ENCODE measurements at places on chromosomes 12 and 14.

DNA sequence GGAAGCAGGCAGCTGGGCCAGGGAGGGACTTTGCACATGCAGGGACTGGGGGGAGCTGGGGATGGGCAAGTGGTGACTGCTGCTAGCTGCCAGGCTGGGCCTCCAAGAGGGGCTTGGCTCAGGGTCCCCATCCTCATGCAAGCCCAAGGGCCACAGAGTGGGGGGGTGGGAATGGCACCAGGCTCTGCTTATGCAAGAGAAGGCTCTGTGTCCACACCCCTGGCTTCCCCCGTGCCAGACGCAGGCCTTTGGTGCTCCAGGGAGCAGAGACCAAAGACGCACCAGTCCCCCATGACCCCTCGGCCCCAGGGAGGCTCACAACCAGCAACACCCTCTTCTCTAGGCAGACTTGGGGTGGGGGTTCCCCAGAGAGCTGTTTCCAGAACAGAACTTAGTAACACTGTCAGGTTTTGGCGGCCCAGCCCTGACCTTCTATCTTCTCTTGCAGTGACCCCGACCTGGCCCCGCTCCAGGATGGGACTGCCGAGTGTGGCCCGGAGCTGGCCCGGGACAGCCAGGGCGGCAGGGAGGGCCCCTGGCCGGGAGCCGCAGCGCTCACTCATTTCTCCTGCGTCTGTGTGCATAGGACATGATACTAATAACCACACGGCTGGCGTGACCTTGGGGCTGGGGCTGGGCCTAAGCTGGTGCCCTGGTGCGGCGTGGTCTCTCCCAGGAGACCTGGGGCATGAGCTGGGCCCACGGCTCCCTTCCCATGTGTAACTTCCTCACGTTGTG is 14.3 kb downstream of the XRCC3 start:
- DNase-seq: no peak

- no peak for DNase-seq
Measured at GRCh38 chr14:61116369-61116768, 135.3 kb downstream of the SLC38A6 start.

GRCh38 chr12:12560587-12561370 is 1.9 kb downstream of the DUSP16 start:
- peak; percentile 35 for DNase-seq

- DNase-seq: no peak
Measured at GRCh38 chr14:105409364-105409763, 10.3 kb upstream of the MTA1 start.

DNA sequence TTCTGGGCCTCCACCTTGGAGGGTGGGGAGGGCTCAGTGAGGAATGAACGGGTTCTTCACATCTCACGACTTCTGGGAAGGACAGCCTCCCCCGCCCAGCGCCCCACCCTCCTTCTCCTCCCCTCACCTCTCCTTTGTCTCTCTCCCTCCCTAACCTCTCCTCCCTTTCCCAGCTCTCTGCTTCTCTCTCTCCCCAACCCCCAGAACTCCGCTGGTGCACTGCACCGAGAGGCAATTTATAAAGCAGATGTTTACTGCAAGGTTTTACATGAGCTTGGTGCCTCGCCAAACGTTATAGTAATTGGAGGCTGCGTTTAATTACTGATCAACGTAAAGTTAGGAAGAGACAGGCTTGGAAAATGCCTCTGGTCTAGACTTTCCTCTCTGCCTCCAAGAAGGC is 42.9 kb upstream of the FAM222A start:
- DNase-seq: no peak

- DNase-seq: no peak
Measured at GRCh38 chr12:69898236-69898635, 73.2 kb downstream of the MYRFL start.

GRCh38 chr14:61645247-61645646 is 50.1 kb upstream of the HIF1A start:
- no peak for DNase-seq

- no peak for DNase-seq
Measured at GRCh38 chr14:26597589-26598080, at the start of gene NOVA1. Gene NOVA1 (minus strand): TSS chr14:26598033. CDS start chr14:26597436, 597 bp downstream.

DNA sequence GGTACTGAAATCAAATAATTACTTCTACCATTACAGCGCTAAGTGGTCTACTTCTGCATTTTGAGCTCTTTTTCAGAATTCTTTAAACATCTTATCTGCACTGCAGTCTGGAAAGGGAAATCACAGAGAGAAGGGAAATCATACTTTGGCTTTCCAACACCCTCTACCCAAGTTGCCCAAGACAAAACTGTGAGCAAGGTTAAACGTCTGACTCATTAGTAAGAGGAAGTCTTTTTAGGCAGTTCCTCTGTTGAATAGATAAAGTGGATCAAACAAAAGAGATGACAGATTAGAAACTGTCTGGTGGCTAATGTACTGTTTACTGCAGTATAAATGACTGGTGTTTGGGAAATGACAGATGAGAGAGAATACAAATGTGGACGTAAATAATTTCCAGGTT is 858.1 kb downstream of the NRXN3 start:
- DNase-seq: no peak

- DNase-seq: peak; percentile 21
Measured at GRCh38 chr14:96039633-96040311, 610 bp downstream of the C14orf132 start.

- DNase-seq: no peak
Measured at GRCh38 chr14:32200368-32201192, 1.3 kb upstream of the RNU6-7 start.

- no peak for DNase-seq
Measured at GRCh38 chr12:6899837-6900519, 4.6 kb upstream of the LRRC23 start.

DNA sequence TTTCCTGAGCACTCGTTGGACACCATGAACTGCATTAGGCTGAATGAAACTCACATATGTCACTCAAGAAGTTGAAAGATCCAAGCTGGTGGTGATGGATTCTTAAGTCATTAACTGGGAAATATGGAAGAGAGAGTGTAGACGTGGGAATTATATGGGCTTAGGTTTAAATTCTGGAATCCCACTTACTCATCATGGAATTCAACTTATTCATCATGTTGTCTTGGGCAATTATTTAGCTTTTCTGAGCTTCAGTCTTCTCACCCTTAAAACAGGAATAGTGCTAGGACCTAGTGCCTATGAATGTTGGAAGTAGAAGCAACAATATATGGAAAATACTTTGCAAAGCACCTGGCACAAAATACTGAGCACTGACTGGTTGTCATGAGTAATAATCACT is 292.4 kb upstream of the TBX3 start:
- DNase-seq: no peak

GRCh38 chr14:52111583-52111982 is 42.7 kb upstream of the NID2 start:
- DNase-seq: no peak

DNA sequence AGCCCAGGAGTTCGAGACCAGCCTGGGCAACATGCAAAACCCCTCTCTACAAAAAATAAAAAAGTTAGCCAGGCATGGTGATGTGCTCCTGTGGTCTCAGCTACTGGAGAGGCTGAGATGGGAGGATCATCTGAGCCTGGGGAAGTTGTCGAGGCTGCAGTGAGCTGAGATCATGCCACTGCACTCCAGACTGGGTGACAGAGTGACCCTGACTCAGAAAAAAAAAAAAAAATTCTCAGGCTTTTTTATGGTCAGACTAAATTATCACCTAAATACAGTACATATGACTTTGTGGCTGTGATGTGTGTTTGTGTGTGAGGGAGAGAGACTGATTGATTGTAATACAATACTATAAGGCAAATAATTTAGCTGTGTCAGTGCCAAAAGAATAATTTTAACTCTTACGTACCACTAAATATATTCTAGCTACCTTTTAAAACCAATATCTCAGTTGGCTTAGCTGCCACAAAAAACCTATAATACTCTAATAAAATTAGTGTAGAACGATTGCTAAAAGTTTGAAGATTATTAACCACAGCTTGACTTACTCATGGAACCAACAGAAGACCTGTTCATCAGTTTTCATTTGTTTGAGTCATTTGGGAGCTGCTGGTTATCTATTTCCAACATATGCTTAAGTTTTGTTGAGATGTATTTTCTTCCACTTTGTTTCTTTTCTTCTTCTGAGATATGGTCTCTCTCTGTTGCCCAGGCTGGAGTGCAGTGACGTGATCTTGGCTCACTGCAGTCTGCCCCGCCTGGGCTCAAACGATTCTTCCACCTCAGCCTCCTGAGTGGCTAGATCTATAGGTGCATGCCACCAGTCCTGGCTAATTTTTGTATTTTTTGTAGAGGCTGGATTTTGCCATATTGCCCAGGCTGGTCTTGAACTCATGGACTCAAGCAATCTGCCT is 58.0 kb downstream of the DIP2B start:
- no peak for DNase-seq

All from H54 (cell line).